Activated CD4-positive, alpha-beta T cell treated with anti-CD3 and anti-CD28 coated beads, Interleukin-2, Interleukin-6, amounts not matched to agents 100 ng/mL and 50 ng/mL, durations not matched to agents 16 hours and 8 hours (primary cell): ENCODE measurements at places on chromosomes 2 and 18.
A peak's percentile ranks its signal among the peaks of the same experiment; 100 is the strongest.

DNA sequence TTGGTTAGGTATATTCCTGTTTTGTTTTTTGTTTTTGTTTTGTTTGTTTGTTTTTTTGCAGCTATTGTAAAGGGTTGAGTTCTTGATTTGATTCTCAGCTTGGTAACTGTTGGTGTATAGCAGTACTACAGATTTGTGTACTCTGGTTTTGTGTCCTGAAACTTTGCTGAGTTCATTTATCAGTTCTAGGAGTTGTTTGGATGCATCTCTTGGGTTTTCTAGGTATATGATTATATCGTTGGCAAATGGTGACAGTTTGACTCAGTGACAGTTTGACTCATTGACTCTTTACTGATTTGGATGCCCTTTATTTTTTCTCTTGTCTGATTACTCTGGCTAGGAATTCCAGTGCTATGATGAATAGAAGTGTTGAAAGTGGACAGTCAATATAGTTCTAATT, 53.7 kb downstream of the APLF start:
- peak; percentile 65 for DNase-seq

DNA sequence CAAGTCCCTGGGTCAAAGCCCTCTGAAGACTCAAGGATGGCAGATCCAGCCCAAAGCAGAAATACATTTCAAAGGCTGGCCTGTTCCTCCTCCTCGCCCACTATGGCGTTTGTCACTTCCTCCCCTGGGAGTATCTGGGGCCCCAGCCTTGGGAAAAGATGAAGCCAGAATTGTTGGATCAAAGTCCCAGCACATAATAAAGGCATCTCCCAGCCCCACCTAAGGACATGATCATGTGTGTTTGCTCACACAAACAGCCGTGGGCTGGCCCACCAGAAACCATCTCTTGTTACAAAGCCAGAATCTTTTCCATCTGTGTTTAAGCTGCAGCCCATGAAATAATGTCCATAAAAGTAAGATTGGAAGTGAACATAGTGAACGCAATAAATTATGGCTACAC, 50.1 kb upstream of the HAAO start:
- no peak for DNase-seq

- no peak for DNase-seq
Measured at GRCh38 chr2:215711471-215712034, 275.7 kb upstream of the FN1 start.

GRCh38 chr18:74284980-74285355, 6.8 kb downstream of the CYB5A start:
- no peak for DNase-seq

DNA sequence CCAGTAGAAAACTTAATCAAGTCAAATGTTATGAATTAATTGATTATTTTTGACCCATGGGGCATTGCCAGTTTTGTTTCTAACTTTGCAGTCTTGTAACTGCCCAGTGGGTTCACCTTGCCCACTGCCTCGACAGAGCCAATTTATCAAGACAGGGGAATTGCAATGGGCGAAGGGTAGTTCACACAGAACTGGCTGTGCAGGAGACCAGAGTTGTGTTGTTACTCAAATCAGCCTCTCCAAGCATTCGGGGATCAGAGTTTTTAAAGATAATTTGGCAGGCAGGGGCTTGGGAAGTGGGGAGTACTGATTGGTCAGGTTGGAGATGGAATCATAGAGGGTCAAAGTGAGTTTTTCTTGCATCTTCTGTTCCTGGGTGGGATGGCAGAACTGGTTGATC, 168.5 kb upstream of the COPS8 start:
- DNase-seq: no peak

DNA sequence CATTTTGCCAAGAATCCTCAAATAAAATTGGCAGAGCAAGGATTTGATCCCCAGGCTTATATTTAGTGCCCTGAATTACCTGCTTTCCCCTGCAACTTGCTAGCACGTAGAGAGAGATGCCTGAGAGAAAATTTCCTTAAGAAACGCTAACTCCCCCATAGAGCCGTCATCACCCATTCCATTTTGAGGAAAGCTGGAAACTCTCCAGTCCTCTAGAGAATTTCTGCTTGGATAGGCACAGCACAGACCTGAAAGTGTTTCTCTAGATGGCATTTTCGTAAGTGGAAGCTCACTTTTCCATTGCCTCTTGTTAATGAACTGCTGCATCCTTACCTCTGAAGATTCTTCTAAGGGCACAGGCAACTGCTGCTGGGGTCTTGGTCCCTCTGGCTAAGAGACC, 277.8 kb upstream of the SIX2 start:
- DNase-seq: no peak

DNA sequence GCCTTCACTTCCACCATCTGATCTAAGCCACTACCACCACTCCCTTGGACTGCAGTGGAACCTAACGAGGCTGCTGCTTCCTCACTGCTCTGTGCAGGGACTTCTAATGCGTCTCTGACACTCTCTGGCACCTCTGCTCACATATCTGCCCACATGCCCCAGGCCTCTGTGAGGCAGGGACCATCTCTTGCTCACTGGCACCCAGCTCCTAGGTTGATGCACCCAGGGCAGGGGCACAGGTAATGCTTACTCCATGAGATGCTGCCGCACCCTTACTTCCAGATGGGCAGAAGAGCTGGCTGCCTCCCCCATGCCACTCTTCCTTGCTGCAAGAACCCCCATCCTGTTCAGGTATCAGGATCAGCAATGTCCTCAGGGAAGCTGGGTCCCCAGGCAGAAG, 294.0 kb upstream of the HS6ST1 start:
- DNase-seq: no peak

DNA sequence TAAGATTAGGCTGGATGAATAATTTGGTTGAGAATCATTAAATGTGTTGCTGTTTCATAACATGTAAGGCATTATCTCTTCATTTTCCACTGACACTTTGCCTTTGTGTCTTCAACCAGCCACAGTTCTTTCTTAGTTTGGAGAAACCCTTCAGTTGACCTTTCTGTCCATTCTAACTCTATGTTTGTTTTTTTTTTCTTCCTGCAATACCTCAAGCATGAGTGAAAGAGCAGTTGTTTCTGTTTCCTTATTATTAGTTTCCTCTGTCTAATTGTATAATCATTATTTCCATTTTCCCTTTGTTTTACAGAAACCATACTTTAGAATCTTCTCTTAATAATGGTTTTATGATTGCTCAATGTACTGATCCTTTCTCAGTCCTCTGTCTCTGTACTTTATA, 25.6 kb downstream of the HADHB start:
- no peak for DNase-seq

DNA sequence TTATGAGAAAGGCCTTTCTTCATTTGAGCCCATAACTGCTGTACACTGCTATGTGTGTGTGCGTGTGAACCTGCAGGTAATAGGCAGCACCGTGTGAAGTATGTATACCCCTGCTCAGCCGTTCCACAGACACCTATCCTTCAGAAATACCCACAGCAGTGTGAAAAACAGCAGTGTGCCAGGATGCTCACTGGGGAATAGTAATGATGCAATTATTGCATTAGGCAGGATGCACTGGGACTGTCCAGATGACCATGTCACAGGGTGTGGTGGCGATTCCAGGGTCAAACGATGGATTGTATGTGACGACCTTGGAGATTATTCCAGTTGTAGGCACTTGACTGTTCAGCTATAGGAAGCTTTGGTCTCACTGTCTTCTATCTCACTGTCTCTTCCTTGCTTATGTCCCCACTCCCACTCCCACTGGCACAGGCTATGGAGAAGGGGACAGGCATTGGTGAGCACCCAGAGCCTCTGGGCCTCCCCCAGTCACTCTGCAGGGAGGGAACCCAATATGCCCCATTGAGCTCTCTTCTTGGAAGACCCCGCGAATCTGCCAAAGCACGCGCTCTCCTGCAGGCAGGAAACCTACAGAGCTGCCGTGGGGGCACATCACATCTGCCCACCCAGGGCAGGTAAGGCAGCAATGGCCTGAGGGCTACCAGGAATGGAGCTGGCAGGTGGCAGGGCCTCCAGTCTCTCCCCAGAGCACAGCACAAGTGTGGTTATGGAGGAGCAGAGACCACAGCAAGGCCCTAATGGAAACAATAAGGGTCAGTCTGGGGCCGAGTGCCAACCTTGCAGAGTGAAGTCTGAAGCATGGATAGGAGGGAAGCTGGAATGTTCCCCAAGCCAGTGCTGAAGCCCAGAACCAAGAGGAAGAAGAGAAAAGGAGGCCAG, 518.9 kb upstream of the RAB6C start:
- no peak for DNase-seq
